ENCODE measurements at places on chromosomes 2 and 18. TPM values are rescaled to one million over a fixed set of nuclear protein-coding genes. Genes with fewer than 3 reads are reported as not detected.

Gene RIT2
- total RNA-seq, result not detected

DNA sequence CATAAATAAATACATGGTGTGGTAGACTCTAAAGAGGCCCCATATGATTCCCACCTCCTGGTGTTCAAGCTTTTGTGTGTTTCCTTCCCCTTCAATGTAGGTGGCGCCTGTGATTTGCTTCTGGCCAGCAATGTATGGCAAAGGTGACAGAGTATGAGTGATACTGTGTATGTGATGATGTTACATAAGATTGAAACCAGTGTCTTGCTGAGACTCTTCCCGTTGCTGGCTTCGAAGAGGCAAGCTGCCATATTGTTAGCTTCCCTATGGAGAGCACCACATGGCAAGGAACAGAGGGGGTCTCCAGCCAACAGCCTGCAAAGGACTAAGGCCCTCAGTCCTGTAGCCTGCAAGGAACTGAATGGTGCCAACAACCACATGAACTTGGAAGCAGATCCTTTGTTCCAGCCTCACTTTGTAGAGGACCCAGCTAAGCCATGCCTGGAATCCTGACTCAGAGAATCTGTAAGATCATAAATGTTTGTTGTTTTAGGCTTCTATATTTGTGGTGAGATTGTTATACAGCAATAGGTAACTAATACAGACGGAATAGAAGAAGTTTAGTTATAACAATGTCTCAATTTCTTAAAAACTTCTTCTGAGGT lies 1.7 kb upstream of the SMAD4 start:
- H3K36me3 ChIP-seq, result peaks cover 1% of the 10 kb centered on the region
- no peak overlapping the region for H3K4me3 ChIP-seq
- no peak overlapping the region for H3K27ac ChIP-seq

DNA sequence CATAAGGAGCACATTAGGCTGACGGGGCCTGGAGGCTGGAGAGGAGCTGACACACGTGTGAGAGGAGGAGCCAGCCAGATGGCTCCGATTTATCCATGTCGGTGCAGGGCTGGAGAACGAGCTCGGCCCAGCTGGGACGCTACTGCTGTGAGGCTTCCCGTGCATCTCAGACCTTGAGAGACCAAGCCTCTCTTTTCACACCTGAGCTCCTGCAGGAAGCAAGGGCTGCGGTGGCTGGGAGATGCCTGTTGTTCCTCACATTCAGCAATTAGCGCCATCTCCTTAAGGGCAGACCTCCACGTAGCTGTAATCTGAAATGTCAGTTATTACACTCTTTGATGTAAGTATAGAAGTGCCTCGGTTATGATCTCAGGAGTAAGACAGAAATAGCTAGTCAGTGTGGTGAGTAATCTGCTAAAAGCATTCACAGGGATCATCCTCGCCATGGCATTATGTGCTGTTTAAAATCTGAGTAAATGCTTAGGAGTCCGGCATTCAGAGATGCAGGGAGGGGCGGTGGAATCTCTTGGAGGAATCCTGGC lies 107.9 kb downstream of the PRKCE start:
- no peak overlapping the region for H3K4me3 ChIP-seq
- peak overlapping the region; percentile 38 for H3K27ac ChIP-seq
- H3K36me3 ChIP-seq, result no peaks in the 10 kb centered on the region
- H3K27me3 ChIP-seq, result no peaks in the 10 kb centered on the region
- peak; percentile 91 for DNase-seq
- H3K4me1 ChIP-seq, result peaks cover 21% of the 10 kb centered on the region

Gene DNER
- 0.36 TPM for total RNA-seq

Gene HRH4
- total RNA-seq, result under 0.01 TPM

Gene COBLL1
- 10.9 TPM for total RNA-seq

DNA sequence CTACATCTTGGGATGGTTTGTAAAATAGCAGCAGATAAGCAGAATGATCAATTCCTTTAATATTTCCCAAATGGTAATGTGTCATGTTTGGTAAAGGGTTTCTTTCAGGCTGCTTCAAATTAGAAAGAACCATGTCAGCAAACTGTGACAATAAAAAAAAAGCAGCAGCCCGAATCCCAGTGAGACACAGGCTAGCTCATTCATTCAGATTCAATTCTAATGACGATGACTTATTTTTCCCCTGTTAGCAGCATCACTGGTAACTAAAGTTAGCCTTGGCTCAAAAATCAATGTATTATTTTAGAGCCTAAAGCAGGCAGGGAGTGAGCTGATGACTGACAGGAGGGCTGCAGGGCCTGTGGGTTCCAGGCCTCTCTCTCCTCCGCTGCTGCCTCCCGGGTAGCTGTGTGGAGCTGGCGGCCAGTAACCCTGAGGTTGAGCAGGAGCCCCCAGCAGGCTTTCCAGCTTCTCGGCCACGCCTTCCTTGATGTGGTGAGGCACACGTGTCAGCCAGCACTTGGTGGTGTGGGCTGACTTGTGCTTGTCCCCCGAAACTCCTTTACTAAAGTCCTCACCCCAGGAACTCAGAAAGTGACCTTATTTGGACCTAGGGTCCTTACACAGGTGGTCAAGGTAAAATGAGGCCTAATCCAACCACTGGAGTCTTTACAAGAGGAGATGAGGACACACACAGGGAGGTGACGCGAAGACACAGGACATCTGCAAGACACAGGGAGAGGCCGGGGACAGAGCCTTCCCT lies 120.5 kb upstream of the HS6ST1 start:
- no peak overlapping the region for H3K27ac ChIP-seq
- no peaks in the 10 kb centered on the region for H3K4me1 ChIP-seq
- no peaks in the 10 kb centered on the region for H3K27me3 ChIP-seq
- no peak overlapping the region for H3K4me3 ChIP-seq

Gene DDX18
- 44.2 TPM for total RNA-seq

Gene LNPK
- 51.0 TPM for total RNA-seq

DNA sequence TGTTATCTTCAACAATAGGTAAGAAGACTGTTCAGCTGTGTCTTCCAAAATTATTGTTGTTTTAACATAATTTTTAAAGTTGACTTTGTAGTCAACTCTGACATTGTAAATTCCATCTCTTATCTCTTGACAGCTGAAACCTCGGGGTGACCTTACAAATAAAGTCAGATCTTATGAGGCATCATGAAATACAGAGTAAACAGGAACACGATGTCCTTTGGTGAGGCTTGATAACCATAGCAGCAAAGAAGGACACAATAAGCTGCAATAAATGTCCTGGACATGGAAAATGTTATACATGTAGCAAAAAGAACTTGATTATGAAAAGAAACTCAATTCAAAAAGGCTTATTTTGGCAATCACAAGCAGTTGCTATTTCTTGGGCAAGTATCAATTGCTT lies 618.9 kb upstream of the SLC39A10 start:
- H3K27ac ChIP-seq, result no peak overlapping the region
- H3K4me3 ChIP-seq, result no peak overlapping the region
- no peak for DNase-seq
- no peaks in the 10 kb centered on the region for H3K36me3 ChIP-seq
- H3K27me3 ChIP-seq, result no peaks in the 10 kb centered on the region

DNA sequence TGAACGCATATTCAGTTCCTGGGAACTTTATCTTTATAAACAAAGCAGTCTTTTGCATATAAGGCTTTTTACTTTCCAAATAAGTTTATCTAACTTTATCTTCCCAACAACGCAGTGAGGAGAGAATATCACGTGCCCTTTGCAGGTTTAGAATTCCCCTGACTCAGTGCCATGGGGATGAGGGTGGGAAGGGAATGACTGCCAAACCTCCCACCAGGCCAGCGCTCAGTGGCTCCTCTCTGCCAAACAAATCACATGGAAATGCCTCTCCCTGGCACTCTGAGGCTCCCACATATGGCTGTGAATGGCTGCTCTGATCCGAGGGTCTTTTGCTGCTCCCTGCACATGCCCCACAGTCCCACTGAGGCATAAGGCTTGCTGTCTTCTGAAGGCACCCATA lies 158.3 kb downstream of the DNAH6 start:
- H3K4me1 ChIP-seq, result peaks cover 13% of the 10 kb centered on the region
- no peak overlapping the region for H3K4me3 ChIP-seq
- H3K27ac ChIP-seq, result no peak overlapping the region
- H3K36me3 ChIP-seq, result no peaks in the 10 kb centered on the region

- H3K27me3 ChIP-seq, result no peaks in the 10 kb centered on the region
- H3K4me3 ChIP-seq, result no peak overlapping the region
- no peak overlapping the region for H3K27ac ChIP-seq
- no peak for DNase-seq
Observed at GRCh38 chr2:165060411-165060810, 105.1 kb upstream of the SLC38A11 start.

GRCh38 chr2:211722928-211723327 lies 815.7 kb downstream of the ERBB4 start:
- no peak for DNase-seq
- no peak overlapping the region for H3K4me3 ChIP-seq
- no peak overlapping the region for H3K27ac ChIP-seq

Gene FOXD4L1
- under 0.01 TPM for total RNA-seq

DNA sequence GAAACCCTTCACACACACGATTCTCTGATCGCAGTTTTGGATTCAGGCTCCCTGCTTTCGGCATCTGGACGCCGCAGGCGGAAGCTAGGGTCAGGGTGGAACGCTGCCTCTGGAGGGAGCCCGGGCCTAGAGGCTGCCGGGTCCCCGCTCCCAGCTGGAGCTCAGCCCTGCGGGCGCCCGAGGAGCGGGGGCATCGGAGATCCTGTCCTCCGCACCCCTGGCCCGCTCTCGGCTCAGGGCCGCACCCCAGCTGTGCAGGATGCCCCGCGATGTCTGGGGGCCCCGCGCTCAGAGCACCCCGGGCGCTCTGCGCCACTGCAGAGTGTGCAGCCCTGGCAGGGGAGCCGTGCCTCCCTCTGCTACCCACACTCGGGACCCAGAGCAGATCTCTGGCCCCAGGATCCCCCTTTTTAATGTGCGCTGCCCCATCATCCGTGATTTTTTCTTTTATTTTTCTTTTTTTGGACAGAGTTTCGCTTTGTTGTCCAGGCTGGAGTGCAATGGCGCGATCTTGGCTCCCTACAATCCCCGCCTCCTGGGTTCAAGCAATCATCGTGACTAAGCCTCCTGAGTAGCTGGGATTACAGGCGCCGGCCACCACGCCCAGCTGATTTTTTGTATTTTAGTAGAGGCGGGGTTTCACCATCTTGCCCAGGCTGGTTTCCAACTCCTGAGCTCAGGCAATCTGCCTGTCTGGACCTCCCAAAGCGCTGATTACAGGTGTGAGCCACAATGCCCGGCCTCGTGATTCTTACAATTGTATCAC lies 54.8 kb upstream of the TUBA3E start:
- DNase-seq, result peak; percentile 85
- peak overlapping the region; percentile 63 for H3K4me3 ChIP-seq
- H3K36me3 ChIP-seq, result no peaks in the 10 kb centered on the region
- H3K4me1 ChIP-seq, result no peaks in the 10 kb centered on the region
- no peak overlapping the region for H3K27ac ChIP-seq
- H3K27me3 ChIP-seq, result peaks cover 21% of the 10 kb centered on the region

- no peaks in the 10 kb centered on the region for H3K27me3 ChIP-seq
- H3K36me3 ChIP-seq, result no peaks in the 10 kb centered on the region
- DNase-seq, result no peak
- no peak overlapping the region for H3K4me3 ChIP-seq
- H3K4me1 ChIP-seq, result peaks cover 4% of the 10 kb centered on the region
Observed at GRCh38 chr2:175832866-175833265, 169.2 kb downstream of the LNPK start.

GRCh38 chr2:234444893-234445292 lies 52.0 kb downstream of the ARL4C start:
- H3K27ac ChIP-seq, result peak overlapping the region; percentile 98
- no peak overlapping the region for H3K4me3 ChIP-seq
- peaks cover 27% of the 10 kb centered on the region for H3K4me1 ChIP-seq
- DNase-seq, result peak; percentile 97
- H3K36me3 ChIP-seq, result no peaks in the 10 kb centered on the region
